Activated naive CD8-positive, alpha-beta T cell treated with anti-CD3 and anti-CD28 coated beads, Interleukin-2, amount 10 ng/mL, durations not matched to agents 7 days and 5 days (primary cell): ENCODE measurements at places on chromosomes 2 and 18.
A peak's percentile ranks its signal among the peaks of the same experiment; 100 is the strongest.

GRCh38 chr2:214542295-214542694 lies 131.4 kb downstream of the VWC2L start:
- no peak for DNase-seq

DNA sequence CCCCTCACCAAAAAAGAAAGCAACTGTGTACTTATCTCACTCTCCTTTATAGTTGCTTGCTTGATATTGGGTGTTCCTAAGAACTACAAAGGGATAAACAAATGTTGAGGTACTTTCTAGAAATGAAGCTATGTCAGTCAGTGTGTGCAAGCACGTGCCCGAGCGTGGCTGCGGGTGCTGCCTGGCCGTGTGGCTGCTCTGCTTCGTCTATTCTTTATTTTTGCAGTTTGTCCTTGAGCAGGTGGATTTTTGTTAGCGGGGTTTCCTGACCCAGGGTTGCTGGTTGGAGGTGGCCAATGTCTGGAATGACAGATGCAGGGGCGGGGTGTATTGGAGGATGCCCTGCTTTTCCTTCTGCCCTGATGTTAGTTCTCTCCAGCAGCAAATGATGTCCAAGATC lies 62.6 kb downstream of the ACOXL start:
- DNase-seq, result no peak

DNA sequence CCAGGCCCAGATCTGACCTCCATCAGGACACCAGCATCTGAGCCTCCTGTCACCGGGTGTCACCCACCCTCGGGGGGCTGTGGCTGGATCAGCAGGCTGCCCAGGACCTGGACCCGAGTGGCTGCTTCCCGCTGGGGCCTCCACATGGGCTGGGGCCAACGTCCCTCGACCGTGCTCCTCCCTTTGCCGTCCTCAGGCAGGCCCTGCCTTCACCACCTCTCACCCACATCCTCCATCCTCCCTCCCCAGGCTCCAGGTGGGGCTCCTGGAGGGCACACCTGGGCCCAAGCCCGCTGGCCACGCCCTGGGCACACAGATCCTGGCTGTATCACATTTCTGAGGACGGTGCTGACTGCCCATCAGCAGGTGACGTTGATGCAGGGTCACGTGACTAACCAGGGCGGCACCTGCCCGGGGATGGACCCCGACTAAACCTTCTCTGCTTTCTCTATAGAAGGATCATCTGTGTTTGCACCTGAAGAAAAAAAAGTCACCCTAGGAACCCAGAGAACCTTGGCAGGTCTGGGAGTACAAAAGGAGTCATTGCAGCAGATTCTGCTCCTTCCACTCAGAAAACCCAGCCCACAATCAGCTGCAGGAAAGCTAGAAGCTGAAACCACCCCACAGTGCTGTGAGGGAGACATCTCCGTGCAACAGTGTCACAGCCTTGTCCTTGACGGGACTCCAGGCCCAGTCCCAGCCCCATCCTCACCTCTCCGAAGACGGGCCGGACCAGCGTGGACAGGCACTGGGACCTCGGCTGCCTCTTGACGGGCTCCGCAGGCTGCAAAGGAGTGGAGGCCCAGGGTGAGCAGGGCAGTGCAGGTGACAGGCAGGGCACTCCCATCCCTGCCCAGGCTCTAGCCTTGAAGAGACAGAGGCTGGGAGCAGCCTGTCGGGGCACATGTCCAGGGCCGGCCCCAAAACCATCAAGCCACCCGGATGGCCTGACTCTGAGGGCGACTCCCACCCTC lies 11.2 kb downstream of the STK25 start:
- no peak for DNase-seq

- no peak for DNase-seq
These were observed 57.3 kb upstream of the TMEM182 start for GRCh38 chr2:102704531-102704930.

DNA sequence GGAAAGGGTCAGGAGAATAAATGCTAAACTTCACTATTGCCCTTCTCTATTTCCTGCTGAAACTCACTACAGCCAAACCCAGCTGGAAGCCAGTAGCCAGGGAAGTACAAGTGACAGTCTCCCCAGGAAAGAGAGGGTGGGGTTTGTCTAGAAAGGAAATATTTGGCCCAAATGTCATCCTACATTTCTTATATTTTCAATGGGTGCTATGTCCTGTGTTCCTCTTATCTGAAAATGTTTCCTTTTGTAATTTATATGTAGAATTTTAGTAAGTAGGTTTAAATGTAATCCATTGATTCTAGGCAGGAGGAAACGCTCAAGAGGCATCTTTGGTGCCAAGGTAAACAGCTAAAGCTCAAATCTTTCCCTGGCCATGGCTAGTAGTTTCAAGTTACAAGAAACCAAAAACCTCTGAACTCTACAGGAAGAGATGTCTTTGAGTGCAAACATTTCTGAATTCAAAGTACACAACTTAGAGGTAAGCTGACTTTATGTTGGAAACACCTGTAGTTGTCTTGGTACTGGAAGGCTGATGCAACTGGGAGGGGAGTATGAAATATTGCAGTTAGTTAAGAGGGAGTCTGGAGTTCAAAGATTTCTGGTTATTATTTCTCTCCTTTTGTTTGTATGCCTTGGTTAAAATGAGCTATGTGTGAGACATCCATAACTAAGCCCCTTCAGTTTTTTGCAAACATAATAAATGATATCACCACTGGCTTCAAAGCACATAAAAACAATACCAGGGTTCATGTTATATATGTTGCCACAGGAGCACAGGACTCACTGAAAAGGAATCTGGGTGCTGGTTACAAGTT lies 356.1 kb upstream of the ZC3H15 start:
- DNase-seq, result no peak

GRCh38 chr2:133956434-133956935 lies 297.4 kb upstream of the MGAT5 start:
- DNase-seq, result no peak

GRCh38 chr18:50232419-50232818 lies 33.9 kb downstream of the CFAP53 start:
- DNase-seq, result no peak

DNA sequence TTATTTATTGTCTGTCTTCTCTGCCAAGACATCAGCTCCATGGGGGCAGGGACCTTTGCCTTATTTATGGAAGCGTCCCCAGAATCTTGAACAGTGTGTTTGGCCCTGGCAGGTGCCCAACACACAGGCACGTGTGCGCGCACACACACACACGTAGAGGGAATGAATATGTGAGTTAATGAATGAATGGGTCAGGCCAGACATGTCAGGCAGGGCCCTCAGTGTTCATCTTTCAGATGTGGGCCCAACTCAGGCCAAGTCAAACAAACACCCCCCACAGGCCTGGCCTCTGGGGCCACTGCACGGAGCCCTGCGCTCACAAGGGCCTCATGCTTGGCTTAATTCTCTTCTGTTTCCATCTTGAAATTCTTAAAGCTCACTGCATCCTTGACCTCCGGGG lies 54.1 kb downstream of the DYSF start:
- DNase-seq, result no peak

DNA sequence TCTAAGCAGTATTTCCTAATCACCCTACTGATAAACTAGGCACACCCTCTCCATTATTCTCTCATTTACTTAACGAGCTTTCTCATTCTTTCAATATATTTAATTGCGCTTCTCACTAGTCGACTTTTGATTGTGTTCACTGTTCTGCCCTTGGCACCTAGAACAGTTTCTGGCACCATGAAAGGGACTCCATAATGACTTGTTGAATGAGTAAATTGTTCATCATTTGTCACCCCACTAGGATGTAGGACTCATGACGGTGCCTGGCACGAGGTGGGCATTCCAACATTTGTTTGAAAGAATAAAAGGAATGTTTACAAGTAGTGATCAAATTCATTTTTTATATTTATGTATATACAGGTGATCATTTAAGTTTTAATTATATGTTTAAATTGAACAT lies 123.7 kb downstream of the DIS3L2 start:
- DNase-seq, result no peak

- peak; percentile 40 for DNase-seq
These were observed 17.3 kb downstream of the PTPN18 start for GRCh38 chr2:130372833-130373807.

DNA sequence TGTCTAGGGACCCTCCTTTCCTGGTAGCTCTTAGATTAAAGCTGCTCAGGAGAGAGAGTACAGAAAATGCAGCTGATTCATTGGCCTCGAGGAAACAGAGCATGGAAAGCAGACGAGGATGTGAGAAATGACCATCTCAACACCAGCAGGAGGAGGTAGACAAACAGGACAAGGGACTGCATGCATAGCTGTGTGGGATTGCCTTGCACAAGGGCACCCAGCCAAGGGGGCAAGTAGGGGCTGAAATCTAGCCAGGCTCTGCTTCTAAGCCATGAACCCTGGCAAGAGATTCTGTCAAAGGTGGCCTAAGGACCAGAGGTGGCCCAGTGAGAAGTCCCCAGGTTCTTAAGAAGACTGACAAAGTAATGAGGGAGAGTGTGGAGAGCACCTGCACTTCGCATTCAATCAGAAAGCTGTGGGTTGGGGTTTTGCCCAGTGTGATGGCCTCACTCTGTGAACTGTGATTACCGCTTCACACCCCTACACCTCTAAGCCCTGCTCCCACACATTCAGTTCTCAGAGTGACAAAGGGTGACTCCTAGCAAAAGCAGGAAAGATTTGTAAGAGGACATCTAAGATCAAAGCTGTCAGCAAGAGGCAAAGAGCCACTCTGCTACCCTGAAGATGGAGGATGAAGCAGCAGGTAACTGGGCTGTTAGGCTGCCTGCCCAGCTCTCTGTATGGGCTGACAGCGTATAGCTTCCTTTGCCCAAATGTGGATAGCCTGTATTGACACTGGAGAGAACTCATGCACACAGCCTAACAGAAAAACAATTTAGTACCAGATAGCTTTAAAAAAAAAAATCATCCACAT lies 151.3 kb upstream of the PELI1 start:
- no peak for DNase-seq

- no peak for DNase-seq
These were observed 108.1 kb upstream of the KCTD1 start for GRCh38 chr18:26656431-26656943.

- no peak for DNase-seq
These were observed 1.1 kb downstream of the HOXD3 start for GRCh38 chr2:176158186-176158591.

GRCh38 chr2:191867507-191867847 lies 20.6 kb upstream of the CAVIN2 start:
- DNase-seq, result no peak

DNA sequence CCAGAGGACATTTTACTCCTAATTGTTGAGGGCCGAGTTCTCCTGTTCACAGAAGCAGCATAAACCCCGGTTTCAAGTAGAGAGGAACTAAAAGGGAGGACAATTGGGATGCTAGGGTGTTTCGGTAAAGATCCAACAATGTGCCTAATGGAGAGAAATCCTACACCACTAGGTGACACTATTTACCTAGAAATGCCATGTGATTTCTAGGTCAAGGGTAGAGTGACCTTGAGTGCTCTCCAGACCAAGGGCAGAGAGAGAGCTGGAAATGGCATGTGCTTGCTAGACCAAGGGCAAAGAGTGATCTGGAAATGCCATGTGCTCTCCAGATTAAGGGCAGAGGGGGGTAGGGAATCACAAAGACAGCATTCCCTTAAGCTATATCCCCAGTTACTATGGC lies 472.0 kb downstream of the DCDC2C start:
- no peak for DNase-seq

DNA sequence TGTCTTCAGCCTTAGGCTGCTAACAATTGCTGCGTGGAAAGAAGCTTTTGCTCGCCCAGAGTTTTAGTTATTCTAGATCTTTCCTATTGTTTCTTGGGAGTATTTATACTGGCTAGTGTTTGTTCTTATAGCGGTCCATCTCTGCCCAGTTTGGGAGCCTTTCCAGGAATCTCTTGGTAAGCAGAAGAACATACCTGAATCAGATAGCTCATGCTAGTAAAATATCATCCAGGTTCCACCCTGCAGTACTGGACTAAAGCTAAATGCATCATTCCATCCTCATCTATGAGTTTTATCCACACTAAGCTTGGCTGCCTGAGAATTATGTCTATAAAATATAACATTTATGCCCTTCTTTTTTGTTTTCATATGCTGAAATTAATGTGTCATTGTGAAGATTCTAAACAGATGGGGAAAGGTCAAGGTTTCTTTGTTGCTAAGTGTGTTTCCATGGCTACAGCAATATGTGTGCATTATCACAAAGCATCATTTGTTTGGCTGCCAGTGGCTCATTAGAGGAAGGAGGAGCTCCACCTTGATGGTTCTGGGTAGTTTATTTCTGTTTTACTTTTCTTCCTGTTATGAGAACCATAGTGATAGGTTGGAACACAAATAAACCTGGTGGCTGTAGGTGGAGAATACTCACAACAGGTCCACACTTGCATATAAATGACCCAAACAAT lies 182.8 kb downstream of the PIK3C3 start:
- DNase-seq, result no peak

DNA sequence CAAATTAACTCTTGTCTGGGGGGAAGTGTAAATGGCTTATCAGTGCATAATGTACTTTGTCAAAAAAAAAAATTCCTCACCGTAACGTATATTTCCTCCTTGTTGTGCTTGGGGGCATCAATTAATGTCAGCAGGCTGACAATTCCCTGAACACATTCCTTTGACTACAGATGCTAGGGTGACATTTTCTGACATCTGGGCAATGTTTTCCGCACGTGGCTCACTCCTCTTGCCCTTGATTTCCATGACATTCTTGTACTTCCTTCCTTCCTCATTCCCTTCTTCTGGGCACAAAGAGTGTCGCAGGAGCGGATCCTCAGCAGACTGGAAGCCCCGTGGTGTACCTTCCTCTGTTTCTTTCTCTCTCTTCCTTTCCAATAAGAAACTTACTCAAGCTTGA lies 173.7 kb downstream of the SP3 start:
- no peak for DNase-seq

DNA sequence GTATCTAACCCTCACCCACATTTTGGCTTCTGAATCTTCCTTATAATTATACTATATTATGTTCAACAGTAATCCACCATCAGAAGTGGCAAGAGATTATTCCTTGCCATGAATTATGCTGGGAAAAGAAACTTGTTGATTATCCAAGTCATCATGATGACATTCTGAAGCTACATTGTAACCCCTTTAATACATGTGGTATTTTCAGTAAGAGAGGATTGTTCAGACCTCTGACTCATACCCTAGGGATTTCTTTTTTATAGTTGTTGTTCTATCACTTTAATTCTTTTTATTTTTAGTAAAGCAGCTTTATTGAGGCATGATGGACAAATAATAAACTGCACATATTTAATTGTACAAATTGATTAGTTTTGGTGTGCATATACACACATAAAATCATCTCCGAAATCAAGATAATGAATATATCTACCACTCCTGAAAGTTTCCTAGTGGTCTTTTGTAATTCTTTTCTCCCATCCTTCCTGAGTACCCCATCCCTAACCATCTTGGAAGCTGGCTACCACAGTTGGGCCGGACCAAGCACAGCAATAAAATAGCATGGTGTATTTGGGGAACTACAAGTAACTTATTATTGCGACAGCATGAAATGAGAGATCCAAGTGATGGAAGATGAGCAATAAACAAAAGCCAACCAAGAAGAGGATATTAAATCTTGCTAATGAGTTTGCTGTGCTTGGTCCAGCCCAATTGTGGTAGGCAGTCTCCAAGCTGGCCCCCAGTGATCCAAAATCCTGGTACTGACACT lies 159.9 kb downstream of the BARD1 start:
- no peak for DNase-seq
